Panc1 (cell line): ENCODE measurements at places on chromosomes 7 and 10.

GRCh38 chr7:41994746-41995110 is 242.3 kb downstream of the GLI3 start:
- H3K27ac ChIP-seq: no peak overlapping the region
- H3K27me3 ChIP-seq: no peaks in the 10 kb centered on the region
- no peak for DNase-seq
- H3K4me3 ChIP-seq: no peak overlapping the region
- H3K36me3 ChIP-seq: no peaks in the 10 kb centered on the region

DNA sequence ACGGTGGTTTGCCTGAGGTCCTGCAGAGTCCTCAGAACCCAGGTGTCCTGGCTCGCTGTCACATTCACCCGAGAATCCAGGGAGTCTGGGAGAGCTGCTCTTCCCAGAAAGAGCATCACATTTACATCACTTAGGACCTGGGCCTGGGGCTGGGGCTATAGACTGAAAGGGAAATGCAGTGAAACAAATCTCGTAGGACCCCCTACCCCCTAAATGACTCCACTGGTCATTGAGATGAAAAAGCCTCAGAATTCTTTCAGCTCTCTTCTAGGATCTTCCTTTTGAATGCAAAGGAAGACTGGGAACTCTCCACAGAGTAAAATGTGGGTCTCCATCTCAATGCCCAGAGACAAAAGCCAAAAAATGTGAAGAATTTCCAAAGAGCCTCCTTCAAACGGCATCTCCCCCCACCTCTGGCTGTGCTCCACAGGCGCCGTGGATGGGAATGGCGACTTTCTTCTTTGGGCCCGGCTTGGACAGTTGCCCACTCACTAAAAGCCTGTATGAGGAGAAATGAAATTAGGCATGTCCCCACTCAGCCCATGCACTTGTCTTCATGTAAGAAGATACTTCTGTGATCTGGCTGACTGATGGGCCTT is 49.0 kb upstream of the PODXL start:
- no peaks in the 10 kb centered on the region for H3K27me3 ChIP-seq
- H3K36me3 ChIP-seq: no peaks in the 10 kb centered on the region
- no peak overlapping the region for H3K27ac ChIP-seq
- H3K4me1 ChIP-seq: no peaks in the 10 kb centered on the region
- no peak for DNase-seq
- H3K4me3 ChIP-seq: no peak overlapping the region

DNA sequence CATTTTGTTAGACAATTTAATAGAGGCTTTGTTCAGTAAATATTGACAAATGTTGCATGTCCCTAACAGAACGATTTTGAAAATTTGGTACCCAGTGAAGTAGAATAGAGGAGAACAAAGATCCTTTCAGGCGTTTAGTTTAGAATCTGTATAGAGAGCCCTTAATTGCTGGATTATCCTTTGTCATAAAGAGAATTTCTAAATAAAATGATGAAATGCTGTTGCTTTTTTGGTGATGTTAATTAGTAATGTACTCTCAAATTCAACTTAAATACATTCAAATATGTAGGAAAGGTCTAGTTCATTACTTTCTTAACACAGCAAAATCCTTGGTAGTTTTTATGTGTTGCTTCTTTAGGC is 1.2 kb downstream of the LUC7L2 start:
- peak overlapping the region; percentile 98 for H3K4me3 ChIP-seq
- peaks cover 18% of the 10 kb centered on the region for H3K4me1 ChIP-seq
- no peak for DNase-seq
- H3K36me3 ChIP-seq: peaks cover 24% of the 10 kb centered on the region

- no peak overlapping the region for H3K27ac ChIP-seq
- H3K4me1 ChIP-seq: no peaks in the 10 kb centered on the region
- H3K36me3 ChIP-seq: no peaks in the 10 kb centered on the region
- H3K4me3 ChIP-seq: no peak overlapping the region
- DNase-seq: no peak
Measured at GRCh38 chr10:128751284-128751683, 625.1 kb upstream of the MKI67 start.
